CD4-positive, alpha-beta T cell treated with Interleukin-6 at 100 ng/mL for 8 hours (primary cell): ENCODE measurements at places on chromosomes 2 and 18.

- no peak for DNase-seq
These were observed 30.0 kb downstream of the ADCYAP1 start for GRCh38 chr18:934518-935133.

DNA sequence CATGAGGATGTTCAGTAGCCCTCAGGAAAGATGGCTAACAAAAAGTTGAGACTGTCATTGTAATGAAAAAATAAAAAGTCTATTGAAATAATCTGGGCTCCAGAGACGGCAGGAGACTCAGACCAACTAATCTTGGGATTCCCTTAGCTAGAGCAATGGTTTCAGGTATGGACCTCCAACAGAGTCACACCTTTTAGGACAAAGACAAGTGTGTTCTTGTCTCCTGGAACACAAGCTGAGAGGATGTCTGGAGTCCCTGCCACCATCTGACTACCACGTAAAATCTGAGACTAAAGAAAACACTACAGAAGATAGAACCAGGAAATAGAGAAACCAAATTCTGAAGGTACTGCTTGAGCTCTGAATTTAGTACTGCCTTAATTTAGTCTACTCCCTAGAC is 103.3 kb upstream of the RBBP8 start:
- DNase-seq, result no peak

DNA sequence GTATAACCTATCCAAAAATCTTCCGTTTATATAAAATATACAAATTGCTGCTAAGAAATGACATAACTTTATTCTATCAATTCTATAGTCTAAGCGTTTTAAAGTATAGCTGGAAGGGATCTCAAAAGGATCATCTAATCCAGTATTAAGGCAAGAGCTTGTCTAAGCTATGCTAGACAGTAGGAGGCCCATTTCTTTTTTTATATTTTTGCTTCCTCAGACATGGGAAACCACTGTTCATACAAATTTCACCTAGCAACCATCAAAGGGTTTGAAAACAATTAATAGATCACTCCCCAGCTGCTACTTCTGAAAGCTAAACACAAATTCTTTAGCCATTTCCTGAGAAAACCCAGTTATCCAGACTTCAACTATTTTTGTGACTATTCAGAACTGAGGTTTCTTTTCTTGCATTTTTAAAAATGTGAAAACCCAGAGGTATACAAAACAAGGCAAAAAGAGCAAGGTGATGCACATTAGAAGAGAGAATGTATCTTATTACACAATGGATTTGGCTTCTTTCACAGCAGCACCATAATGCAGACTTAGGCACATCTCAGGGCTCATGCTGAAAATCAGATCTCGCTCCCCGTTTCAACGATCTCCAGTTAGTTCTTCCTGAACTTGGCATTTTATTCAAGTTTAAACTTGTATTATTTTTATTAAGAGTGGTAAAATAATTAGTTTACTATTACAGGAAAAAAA is 274.4 kb downstream of the LRP1B start:
- DNase-seq, result no peak

DNA sequence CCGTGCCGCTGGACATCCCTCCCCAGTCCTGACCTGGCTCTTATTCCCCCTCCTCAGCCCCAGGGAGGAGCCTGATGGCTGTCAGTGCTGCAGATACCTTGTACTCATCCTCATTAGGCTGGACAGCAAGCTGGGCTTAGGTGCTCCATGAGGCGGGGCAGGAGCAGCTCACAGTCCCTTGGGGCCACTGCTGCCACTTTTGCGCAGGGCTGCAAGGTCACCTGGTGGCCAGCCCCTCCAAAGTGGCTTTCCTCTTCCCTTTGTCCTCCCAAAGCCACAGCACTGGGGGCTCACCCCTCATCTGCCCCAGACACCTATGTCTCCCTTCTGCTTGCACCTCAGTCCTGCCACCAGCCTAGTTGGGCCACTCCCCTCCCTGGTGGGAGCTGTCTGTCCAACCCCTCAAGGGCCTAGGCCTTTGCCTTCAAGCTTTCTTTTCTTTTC is 60.8 kb downstream of the FAM168B start:
- no peak for DNase-seq

DNA sequence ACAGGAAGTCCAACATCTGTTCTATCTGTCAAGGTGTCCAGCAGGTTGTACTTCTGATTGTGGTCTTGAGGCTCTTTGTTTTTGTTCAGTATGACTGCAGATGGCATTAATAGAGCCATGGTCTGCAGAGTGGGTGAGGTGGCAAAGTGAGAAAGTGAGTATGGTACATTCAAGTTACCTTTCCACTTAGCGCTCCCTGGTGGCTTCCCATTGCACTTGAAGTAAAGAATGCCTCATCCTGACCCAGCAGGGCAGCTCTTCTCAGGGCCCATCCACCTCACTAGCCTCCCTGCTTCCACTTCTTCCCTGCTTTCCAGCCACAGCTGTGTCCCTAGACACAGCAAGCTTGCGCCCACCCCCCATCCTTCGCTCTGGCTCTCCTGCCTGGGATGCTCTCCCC is 148.0 kb upstream of the ALPP start:
- DNase-seq, result no peak

DNA sequence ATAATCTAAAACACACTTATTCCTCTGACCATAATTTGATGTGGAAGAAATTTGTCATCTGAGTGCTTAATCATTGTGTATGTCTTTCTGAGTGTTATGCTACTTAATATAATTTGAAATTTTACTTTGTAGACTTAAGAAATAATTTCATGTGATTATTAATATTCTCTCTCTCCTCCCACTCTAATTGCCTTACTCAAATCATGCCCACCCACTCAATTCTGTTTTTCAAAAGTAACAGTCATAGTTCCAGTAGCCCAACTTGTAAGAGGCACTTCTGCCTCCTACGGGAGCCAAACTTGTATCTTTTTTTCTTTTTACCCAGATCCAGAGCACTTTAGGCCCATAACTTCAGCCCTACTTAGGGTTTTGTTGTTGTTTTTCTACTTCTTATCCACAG is 18.5 kb upstream of the KYNU start:
- no peak for DNase-seq

GRCh38 chr2:46369783-46370182 is 72.6 kb downstream of the EPAS1 start:
- DNase-seq, result no peak

GRCh38 chr2:170475878-170476277 is 239.3 kb upstream of the SP5 start:
- DNase-seq, result no peak

DNA sequence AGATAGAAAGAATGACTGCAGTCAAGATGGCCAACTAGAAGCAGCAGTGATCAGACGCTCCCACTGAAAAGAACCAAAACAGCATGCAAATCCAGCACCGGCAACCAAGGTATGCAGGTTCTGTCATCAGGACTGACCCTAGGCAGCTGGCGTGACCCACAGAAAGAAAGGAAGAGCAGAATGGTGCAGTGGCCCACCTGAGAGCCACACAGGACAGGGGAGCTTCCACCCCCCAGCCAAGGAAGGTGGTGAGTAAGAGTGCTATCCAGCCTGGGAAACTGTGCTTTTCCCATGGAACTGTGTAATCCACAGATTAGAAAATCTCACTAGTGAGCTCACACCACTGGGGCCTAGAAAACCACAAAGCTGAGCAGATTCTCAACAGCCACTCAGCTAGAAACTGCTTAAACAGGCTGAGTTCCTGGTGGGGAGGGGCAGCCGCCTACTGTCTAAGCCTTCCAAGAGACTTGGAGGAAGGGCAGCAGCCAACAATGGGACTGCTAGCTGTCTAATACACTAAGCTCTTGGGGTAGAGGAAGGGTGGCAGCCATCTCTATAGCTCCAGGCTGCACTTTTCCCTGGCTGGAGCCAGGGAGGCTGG is 127.9 kb downstream of the EVA1A start:
- DNase-seq, result no peak

- DNase-seq, result no peak
These were observed 344.2 kb downstream of the MTX2 start for GRCh38 chr2:176613323-176613987.

GRCh38 chr2:39506215-39506614 is 69.1 kb upstream of the MAP4K3 start:
- no peak for DNase-seq

- DNase-seq, result peak; percentile 40
These were observed 1.7 kb upstream of the LDLRAD4 start for GRCh38 chr18:13216711-13217465.

GRCh38 chr2:1147873-1148612 is 197.4 kb downstream of the SNTG2 start:
- no peak for DNase-seq

DNA sequence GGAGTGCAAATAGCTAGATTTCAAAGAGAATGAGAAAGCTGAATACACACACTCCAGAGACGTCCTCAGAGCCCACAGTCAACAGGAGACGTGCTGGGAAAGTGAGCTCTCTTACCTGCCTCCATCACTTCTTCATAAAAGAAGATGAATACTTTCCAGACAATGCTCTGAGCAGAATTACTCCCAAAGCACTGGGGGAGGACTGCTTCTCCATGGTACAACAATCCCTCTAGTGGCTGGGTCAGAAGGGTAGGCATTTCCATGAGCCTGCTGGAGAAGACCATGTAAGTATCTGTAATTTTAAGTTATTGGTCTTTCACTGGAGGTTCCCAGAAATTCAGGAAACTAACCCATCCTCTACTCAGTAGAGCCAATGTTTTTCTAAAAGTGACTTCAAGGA is 190.3 kb downstream of the RBM43 start:
- DNase-seq, result no peak

DNA sequence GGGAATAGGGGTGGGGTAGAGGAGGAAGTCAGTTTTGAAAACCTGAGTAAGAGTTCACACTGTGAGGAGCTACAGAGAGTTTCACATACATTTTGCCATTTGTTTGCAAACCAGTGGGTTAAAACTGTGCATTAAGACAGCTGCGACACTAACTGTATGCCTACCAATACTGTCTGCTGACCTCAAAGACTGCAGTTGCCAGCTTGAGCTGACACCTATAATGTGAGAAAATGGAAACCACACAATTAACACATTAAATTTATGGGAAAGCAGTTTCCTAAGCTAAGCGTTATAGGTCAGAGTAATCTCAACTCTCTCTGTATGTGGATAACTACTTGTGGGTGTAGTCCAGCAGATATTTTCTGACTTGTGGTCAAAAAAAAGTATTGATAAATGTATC is 756.6 kb upstream of the GCFC2 start:
- DNase-seq, result no peak

GRCh38 chr2:173118395-173118794 is 42.7 kb downstream of the MAP3K20 start:
- DNase-seq, result no peak

GRCh38 chr2:238149841-238150572 is 8.8 kb upstream of the ERFE start:
- DNase-seq, result no peak

DNA sequence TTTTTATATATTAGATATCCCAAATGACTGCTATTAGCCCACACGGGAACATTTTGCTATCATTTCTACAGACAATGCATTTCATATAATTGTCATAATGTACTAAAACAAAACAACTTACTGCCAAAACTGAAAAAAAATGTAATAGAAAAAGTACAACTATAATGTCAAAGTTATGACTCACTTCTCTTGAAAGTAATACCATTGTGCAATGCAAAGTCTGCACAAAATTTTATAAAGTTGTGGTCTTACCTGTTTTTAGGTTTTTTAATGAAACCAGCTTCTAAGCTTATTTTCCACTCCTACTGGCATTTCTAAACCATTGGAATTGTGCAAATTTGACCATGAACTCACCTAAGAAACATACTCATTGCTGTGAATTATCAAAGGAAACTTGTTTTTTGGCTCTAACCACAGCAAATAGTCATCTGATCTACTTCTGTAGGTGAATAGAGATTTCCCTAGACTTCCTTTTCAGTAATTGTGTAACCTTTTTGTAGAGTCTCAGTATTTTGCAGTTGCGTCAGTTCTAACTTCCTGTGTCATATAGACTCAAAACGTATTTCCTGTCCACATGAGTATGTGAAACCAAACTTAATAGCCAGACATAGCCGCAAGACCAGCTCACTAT is 31.9 kb upstream of the TFPI start:
- no peak for DNase-seq

- no peak for DNase-seq
These were observed 40.4 kb upstream of the FAM124B start for GRCh38 chr2:224442071-224442967.

DNA sequence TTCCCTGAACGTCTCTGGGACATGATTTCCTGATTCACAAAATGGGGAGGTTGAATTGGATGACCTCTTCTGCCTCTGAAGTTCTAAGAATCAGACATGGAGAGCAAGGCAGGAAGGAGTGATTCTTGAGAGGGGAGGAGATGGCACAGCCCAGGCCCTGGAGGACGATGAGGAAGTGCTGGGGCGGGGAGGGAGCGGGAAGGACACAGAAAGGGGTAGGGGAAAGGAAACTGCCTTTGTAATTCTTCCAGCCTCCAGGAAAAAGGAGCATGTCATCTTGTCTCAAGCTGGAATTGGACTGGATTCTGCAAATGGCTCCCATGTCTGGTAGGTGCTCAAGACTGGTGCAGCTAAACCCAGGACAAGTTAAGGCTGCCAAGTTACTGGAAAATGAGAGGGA is 97.0 kb upstream of the NCK2 start:
- DNase-seq, result no peak

- peak; percentile 88 for DNase-seq
These were observed 4.4 kb downstream of the ANKRD23 start for GRCh38 chr2:96839293-96839874.

- DNase-seq, result no peak
These were observed 21.1 kb upstream of the CSRNP3 start for GRCh38 chr2:165448406-165448805.

DNA sequence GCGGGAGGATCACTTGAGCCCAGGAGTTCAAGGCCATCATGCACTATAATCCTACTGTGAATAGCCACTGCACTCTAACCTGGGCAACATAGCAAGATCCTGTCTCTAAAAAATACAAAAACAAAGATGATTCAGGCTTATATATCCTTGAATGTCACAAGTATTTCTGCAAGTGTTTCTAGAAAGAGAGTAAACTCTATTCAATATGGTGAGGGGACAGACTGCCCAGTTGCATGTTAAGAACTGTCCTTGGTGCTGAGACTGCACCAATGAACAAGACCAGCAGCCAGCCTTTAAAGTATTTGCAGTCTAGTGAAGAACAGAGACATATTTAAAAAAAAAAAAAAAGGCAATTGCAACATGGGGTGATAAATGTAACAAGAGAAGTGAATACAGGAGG is 16.4 kb downstream of the MAP3K19 start:
- no peak for DNase-seq
